T-helper 17 cell (primary cell): ENCODE measurements at places on chromosomes 5 and 9.

GRCh38 chr5:130045334-130045733 lies 141.1 kb downstream of the CHSY3 start:
- DNase-seq, result no peak

- no peak for DNase-seq
These were observed 169.9 kb downstream of the PAM start for GRCh38 chr5:102924963-102925362.

- no peak for DNase-seq
These were observed 152.2 kb downstream of the ARHGAP26 start for GRCh38 chr5:142922223-142922952.

DNA sequence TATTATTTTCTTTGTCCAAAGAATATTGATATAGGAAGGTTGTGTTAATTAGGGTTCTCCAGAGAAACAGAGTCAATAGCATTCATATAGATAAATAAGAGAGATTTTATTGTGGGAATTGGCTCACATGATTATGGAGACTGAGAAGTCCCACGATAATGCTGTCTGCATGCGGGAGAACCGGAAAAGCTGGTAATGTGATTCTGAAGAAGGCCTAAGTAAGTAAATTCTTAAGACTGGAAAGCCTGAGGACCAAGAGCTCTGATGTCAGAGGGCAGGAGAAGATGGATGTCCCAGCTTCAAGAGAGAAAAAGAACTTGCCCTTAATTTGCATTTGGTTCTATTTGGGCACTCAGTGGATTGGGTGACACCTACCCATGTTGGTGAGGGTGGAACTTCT lies 307.4 kb upstream of the C9orf72 start:
- DNase-seq, result no peak

DNA sequence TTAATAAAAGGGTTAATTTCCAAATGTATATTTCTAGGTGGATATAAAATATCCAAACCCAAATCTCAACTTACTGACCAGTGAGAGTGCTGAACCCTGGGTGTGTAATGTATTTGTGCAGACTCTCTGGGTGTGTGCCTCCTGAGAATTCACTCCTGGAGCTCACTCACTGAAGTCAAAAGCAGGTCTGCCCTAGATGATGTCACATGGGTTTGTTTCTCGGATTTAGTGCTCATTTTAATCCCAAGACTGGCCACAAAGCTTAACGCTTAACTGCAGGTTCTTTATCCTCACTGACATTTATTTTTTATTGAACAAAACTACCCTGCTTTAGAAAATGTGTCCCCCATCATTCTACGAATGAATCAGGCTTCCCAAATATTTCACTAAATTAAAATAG lies 179.4 kb downstream of the PPP2R2B start:
- no peak for DNase-seq

GRCh38 chr9:98040212-98040611 lies 16.3 kb upstream of the NANS start:
- DNase-seq, result no peak

DNA sequence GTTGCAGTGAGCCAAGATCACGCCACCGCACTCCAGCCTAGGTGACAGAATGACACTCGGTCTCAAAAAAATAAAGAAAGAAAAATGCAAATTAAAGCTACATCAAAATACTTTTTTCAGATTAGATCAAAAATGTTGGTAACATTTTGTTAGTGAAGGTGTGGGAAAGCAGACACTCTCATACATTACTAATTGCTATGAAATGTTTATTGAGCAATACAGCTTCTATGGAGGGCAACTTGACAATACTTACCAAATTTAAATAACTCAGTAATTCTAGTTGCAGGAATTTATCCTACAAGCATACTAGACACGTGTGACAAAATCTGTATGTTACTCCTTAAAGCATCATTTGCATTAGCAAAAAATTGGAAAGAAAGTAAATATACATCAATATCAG lies 4.1 kb downstream of the TRIM23 start:
- no peak for DNase-seq

DNA sequence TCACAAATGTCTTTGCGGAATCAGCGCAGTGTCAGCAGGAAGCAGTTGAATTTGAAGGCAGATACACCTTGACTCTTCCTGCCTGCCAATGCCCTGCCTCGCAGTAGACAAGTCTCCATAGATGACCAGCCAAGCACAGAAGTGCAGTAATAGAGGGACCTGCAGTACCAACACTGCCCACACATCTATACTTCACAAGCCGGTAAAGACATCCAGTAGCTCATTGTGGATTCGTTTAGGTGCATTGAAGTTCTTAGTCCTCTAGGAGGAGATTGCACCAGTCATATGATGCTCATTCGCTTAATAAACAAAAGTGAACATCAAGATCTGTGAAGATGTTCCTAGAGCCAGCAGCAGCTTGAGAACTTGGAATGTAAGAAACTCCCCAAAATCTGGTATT lies 7.1 kb upstream of the IFNA2 start:
- no peak for DNase-seq

DNA sequence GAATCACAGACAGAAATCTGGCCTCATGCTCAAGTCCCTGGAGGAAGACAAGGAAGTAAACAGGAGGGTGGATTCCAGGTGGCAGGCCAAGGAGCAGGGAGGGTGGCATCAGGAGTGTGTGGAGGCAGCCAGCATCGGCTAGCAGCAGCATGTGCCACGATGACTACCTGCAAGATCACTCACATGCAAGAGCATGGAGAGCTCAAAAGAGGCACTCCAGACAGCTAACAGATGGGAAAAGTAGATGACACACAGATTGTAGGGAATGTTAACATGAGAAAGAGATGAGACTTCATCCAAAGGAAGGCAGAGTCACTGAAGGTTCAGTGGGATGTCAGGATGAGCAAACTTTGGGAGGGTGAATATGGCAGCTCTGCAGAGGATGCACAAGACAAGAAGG lies 104.3 kb downstream of the SEMA5A start:
- no peak for DNase-seq

- no peak for DNase-seq
These were observed 90.9 kb downstream of the EQTN start for GRCh38 chr9:27206041-27206440.

- no peak for DNase-seq
These were observed 64.4 kb downstream of the GALNT10 start for GRCh38 chr5:154254896-154255295.
